ENCODE measurements at places on chromosomes 7 and 10.

GRCh38 chr10:46091080-46091827 is 45.2 kb upstream of the MSMB start:
- DNase-seq = no peak

- no peak for DNase-seq
Measured at GRCh38 chr10:56823849-56824248, 462.8 kb upstream of the ZWINT start.

DNA sequence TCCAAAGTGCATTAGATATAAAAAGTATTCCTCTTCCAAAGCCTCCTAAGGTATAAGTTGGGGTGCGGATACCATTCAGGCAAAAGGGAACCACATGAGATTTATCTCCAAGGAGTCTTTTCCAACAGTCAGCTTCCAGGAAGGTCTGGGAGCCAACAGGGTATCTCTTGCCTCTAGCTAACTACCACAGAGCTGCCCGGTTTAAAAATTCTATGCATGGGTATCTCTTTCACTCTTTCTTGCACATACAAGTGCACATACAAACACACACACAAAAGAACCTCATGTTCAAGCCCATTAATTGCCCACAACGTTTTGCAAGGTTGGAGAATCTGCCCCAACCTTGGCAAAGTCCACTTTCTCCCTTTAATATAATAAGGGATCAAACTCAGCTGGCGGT is 80.7 kb downstream of the CDK6 start:
- no peak for DNase-seq

DNA sequence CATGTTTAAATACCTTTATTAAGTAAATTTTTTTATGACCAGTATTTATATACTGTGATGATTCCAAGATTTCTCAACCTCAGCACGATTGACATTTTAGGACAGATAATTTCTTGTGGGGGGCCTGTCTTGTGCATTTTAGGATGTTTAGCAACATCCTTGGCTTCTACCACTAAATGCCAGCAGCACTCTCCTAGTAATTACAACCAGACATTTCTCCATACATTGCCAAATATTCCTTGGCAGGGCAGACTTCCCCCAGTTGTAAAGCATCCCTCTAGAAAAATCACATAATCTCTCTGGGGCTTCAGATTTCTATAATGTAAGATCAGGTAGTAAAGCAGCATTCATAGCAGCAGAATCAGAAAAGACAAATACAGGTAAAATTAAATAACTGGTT is 7.8 kb upstream of the LIPM start:
- DNase-seq = no peak

DNA sequence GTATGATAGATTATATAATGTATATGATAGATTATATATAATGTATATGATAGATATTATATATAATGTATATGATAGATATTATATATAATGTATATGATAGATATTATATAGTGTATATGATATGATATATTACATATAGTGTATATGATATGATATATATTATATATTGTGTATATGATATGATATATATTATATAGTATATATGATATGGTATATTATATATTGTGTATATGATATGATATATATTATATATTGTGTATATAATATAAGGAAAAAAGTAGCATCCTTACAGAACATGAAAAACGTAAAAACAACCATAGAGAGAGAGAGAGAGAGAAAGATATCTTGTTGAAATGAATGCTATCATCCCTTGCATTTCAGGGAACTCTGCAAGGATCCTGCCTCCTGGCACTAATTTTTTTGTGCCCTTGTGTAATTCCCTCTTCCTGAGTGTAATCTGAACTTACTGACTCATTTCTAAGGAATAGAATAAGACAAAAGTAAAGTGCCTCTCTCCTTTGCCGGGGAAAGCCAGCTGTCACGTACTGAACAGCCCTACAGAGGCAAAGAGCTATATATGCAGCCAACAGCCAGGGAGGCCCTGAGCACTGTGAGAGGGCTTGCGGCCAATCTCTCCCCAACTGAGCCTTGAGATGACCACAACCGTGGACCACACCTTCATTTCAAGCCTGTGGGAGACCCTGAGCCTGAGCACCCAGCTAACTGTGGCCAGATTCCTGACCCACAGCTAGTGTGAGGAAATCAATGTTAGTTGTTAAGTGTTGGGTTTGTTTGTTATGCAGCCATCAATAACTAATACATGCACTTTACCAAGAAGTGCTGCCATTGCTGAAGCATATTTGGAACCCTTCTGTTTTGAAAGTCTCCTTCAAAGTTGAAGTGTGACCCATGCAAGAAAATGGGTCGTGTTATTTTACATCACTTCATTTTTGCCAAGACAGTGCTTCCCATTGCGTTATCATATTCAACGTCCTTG is 61.1 kb upstream of the EZH2 start:
- DNase-seq = no peak

- peak; percentile 78 for DNase-seq
Measured at GRCh38 chr7:26293569-26294308, 2.1 kb downstream of the SNX10 start.

- DNase-seq = no peak
Measured at GRCh38 chr10:61065051-61065450, 121.1 kb upstream of the RHOBTB1 start.

DNA sequence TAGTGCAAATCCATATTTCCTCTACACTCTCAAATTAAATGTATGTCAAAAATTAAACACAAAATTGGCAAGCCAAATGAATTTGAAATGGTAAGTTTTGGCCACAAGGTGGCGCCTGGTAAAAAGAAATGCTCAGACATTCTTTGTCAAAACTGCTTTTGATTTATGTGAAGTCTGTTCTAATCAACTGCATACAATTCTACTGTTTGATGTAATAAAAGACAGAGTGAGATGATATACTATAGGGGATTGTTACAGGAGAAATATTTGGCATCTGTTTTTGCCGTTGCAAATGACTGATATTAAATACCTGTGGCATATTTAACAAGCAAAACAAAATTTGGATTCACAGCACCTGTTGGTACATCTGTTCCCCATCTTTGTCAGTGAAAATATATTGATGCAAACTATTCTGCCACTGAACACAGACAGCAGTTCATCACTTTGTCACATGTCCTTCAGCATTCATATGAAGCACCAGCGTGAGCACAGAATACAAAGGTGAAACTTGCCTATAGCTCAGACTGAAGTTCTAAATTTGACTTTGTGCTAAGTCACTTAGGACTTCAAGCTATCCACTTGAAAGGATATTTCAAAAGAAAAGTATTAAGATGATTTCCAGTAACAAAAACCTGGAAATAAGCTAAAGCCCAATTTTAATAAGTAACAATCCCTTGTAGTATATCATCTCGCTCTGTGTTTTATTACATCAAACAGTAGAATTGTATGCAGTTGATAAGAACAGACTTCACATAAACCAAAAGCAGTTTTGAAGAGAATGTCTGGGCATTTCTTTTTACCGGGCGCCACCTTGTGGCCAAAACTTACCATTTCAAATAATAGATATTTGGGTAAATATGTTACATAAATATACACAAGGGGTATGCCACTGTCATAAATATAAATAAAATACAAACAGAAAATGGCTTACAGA is 10.2 kb upstream of the CH25H start:
- peak; percentile 46 for DNase-seq

DNA sequence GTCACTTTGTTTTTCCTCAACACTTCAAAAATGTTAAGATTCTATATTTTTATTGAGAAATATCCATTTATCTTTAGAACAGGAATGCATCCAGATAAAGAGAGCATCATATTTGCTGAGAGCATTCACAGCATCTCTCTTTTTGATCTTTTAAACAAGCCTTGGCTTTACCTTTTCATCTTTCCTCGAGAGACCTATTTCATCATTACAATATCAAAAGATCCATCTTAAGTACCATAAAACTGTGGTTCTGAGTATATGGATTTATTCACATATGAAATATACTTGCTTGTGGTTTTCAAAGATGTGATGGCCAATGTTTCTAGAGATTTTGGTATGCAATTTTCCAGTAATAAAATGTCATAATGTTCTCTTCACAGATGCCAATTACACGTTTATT is 1140.9 kb downstream of the GATA3 start:
- DNase-seq = no peak

DNA sequence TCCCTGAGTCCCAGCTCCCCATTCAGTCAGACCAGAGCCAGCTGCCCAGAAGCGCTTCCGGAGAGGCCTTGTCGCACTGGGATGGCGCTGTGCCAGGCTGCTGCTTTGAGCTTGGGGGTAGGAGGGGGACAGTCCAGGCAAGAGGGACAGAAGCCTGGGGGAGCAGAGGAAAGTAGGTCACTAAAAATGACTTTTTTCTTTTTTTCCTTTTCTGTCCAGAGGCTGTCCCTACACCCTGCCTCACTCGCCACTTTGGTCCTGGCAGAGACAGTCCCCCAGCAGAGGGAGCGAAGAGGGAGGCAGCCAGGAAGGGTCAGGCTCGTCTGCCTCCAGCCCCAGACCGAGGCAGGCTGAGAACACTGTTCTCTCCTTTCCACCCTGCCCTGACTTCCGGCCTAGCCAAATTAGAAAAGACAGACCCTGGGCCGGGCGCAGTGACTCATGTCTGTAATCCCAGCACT is 15.8 kb upstream of the TRIM8 start:
- DNase-seq = no peak

All from naive B cell (primary cell).